Esophagus muscularis mucosa (tissue), 4 donors: ENCODE measurements at places on chromosomes 6 and 20. TPM values are rescaled to one million over a fixed set of nuclear protein-coding genes. Genes with fewer than 3 reads are reported as not detected.

The HNF4A gene
- not detected for total RNA-seq

GRCh38 chr20:3749689-3750531 lies 17.4 kb downstream of the HSPA12B start:
- no peak for DNase-seq

- no peak for DNase-seq
These were observed 180.4 kb downstream of the BTBD9 start for GRCh38 chr6:38459291-38459690.

- no peak for DNase-seq
These were observed 32.0 kb downstream of the ARHGAP40 start for GRCh38 chr20:38633577-38634093.

DNA sequence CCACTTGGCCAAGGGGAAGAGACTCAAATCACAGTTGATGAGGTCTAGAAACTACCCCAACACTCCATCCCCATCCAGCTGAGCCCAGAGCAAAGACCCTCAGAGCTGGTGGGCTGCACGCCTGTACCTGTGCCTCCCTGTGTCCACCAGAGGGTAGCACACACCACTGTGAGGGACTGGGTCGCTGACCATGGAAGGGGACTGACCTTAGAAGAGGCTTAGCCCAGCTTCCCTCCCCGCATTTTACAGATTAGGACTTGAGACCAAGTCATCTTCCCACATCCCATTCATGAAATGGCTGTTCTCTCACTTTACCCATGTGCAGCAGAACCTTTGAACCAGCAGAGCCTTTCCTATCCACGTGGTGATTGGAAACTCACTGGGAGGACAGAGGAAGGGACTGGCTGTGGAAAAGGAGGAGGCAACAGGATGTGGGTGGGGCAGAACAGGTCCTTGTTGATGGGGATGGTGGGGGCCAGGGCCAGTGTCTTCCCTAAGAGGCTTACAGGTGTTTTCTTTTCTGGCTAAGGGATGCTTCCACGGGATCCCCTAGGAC lies 44.3 kb downstream of the CPXM1 start:
- no peak for DNase-seq

- DNase-seq = no peak
These were observed 266.0 kb downstream of the ALDH8A1 start for GRCh38 chr6:134683783-134684422.

The RPS6KA2 gene
- total RNA-seq = 109 TPM

GRCh38 chr6:163099621-163100171 lies 314.8 kb upstream of the QKI start:
- DNase-seq = no peak

DNA sequence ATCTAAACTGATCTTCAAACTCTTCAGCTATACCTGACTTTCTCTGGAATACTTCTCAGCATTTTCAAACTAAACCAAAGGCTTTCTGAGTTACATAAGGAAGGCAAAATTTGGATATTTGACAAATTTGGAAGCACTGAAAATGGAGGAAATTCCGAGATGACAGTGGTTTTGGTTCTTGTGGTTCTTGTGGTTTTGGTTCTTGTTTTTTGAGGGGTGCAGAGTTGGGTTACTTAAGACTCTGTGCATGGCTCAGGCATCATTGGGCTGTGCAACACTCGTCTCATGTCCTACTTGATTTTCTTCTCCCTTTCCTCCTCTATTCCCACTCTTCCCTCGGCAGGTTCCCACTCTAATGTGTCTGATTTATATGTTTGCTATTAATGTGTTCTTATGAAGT lies 78.0 kb downstream of the SLC22A3 start:
- DNase-seq = no peak

The THEMIS gene
- 0.23 TPM for total RNA-seq

DNA sequence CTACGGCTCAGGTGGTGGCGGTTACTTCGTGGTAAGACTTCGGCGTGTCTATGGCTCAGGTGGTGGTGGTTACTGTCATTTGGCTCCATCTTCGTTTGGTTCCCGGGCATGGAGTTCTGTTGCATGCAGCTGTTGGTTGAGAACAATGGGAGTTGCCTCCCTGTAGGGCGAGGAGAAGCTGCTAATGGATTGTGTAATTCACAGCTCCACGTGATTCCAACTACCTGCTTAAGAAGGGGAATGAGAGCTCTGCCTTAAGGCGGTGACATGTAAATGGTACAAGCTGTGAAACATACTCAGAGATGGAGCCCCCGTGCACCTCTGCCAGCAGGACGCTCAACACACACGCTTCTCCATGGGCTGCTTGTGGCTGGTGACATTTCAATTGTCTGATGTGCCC lies 12.4 kb upstream of the DACT2 start:
- no peak for DNase-seq

DNA sequence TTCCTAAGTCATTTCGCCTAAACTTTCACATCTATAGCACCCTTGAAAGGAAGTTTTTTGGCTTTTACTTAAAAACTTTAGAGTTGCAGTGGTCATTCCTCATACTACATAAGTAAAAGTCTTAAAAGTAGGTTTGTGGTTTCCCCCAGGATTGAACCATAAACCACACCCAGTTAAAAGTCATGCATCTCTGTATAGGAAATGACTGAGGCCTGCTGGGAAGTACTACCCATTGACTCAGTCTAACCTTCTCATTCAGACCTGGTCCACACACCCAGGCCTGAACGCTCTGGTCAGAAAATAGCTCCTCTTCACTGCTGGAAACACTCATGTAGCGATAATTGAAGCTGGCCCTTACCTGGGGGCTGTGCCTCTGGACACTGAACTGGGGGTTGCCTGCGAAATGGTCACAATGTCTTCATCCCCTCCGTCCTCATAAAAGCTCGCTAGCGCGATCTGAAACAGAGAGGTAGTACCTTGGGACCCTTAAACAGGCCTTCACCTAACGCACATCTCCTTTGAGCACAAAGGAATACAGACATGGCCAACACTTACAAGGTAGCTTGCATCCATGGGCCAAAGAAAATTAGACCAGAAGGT lies 2.6 kb downstream of the NSFL1C start:
- DNase-seq = no peak

DNA sequence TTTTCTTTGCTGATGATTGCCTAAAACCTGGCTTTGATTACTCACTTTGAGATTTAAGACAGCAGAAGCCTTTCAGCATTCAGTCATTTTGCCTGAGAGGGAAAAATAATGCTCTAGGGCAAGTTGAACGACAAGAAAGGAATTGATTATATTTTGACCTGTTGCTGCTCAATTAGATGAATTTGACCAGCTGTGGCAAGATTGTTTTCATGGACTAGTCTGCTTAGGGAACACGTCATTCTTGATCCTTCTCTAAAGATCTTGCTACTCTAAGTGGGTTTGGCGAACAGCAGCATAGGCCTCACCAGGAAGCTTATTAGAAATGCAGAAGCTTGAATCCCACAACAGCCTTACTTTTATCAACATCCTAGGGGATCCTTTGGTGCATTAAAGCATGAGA lies 59.7 kb upstream of the PHACTR1 start:
- DNase-seq = no peak

The TUBB2B gene
- total RNA-seq = 12.0 TPM

DNA sequence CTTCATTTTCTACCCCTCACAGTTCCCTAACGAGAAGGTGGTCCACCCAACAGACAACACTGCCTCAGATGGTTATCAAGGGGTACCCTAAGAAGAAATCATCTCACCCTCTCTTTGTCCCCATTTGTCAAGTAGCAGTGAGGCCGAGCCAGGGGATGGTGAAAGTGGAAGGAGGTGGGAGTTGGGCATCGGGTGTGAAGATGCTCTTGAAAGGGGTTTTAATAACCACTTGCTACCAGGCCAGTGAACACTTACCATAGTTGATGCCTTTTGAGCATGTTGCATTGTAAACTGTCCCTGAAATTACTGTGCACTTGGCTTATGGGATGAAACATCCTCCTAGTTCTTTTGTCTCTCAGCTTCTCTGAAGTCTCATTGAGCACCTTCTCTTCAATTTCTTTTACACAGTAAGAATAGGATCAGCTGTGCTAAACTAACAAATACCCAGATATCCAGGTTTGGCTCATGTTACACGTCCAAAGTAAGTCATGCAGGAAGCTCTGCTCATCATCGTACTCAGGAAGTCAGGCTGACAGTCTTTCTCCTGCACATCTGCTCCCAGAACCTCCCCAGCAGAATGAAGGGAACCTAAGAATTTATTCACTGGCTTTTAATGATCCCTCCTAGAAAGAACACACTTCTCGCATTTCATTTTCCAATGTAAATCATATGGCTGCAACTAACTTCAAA lies 13.3 kb downstream of the HLA-DPB1 start:
- peak; percentile 75 for DNase-seq

GRCh38 chr20:53834749-53835148 lies 235.6 kb downstream of the BCAS1 start:
- no peak for DNase-seq

- no peak for DNase-seq
These were observed 46.5 kb downstream of the BLOC1S5 start for GRCh38 chr6:8017705-8018104.

DNA sequence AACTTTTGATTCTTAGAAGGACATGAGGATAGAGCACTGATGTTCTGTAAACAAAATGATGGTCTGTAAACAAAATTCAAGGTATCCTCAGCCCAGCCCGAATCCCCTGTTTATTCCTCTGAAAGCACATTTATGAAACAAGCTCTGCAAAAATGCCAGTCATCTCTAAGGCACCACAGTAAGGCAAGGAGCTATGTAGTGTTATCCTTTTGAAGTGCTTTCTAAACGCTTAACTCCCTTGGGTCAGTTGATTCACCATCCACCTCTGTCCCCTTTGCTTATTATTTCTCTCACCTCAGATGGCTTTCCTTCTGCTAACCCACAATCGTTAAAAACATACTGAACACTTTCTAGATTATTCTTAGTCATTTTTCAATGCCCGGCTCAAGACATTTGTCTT lies 93.8 kb downstream of the ATXN1 start:
- no peak for DNase-seq

The PLCB4 gene
- total RNA-seq = 61.0 TPM

The ADGRF5 gene
- total RNA-seq = 17.0 TPM

The ENPP4 gene
- 19.0 TPM for total RNA-seq

DNA sequence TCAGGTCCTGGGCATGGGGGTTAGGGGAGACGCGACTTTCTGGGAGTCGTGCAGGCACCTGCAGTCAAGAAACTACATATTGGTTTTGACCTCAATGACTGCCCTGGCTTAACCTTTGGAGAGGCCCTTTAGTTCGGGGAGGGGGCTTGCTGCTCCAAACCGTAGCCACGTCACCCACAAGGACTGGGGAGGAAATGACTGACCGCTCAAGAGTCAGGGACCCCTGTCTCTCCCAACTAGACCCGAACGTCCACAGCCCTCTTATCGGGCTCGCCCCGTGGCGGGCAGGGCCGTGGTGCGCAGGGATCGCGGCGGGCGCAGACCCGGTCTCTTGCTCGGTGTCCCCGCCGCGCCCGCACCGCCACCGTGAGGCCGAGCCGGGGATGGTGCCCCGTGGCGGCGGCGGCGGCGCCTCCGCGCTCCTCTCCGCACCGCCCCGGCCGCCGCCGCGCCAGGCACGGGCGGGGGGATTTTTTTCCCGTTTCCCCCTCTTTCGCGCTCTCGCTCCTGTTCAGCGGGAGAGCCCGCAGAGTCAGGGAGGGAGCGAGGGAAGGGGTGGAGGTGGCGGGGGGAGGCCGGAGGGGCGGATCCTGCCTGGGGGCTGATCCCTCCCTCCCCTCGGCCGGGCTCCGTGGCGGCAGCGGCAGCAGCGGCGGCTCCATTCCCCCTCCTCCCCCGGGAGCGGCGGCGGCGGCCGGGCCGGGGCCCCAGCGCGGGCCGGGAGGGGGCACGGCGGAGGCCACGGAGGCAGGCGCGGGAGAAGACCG lies at the start of gene BRPF3:
Gene BRPF3 (plus strand): TSS at position 632 of the 767 bp plus-strand sequence. CDS start 3,579 bp downstream, outside the sequence.
- DNase-seq = peak; percentile 95

GRCh38 chr6:95099410-95099809 lies 477.9 kb upstream of the MANEA start:
- no peak for DNase-seq

DNA sequence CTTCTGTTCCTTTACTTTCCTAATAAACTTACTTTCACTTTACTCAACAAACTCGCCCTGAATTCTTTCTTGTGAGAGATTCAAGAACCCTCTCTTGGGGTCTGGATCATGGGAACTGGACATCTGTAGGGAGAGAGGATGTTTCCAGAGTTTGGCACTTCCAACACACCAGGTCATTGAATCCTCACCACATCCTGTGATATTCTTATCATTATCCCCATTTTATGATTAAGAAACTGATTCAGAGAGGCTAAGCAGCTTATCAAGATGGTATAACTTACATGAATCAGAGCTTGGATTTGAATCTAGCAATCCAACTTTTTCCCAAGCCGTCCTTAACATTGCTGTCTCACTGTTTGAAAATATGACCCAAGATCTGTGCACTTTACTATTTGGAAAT lies 15.5 kb downstream of the PPIL6 start:
- no peak for DNase-seq

DNA sequence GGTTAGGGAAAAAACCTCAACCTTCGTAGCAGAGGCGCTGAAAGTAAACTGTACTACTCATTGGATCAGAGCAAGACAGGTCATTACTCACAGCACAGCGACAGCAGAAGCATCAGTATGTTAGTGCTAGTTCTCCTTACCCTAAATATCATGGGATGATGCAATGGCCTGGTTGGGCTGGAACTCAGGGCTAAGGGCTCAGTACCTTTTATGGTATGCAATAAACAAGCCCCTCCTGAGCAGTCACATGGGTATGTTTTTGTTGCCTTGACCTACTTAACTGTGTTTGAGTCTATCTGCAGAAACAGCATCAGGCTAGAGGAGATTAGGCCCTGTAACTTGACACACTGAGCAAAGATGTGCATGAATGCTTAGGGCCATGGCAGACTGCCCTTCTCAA lies 369.4 kb upstream of the IMPG1 start:
- no peak for DNase-seq

DNA sequence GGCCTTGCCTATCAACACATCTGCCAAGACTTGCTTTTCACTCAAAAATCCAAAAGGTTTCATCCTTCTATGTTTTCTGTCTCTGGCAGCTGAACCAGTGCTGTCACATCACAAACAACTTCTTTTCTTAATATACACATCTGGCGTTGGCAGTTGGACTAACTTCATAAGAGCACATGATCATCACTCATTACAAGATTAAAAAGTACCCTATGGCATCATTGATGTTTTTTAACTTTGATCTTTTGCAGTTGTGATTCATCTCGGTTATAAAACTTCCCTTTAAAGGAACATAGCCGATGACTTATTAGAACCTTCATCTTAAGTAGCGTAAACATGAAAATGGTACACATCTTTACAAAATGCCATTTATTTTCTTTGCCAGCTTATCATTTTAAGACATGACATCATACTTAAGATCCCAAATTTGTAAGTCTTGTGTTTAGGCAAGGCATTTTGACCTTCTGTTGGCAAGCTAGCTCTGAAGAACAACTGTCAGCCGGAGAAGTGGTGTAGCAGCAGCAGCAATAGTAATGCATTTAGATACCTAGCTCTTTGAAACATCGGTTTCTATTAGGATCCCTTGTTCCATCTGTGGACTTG lies 64.2 kb upstream of the SUPT3H start:
- DNase-seq = no peak

The TSPO2 gene
- not detected for total RNA-seq

DNA sequence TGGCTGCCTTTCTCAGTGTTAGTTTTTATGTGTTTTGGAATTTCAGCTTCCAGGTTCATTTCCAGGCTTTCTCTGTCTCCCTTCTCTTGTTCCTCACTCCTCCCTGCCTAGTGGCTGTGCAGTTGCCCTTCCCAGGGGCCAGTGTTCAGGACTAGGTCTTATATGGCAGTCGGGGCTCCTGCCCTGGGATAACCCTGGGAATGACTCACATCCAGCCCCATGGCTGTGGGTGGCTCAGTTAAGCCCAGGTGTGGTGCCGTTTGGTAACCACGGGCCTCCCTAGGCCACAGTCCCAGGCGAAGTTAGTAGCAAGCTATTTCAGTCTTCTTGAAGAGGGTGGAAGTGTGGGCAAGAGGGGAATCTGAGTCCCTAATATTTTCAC lies 57.4 kb upstream of the DDR1 start:
- DNase-seq = no peak
